ENCODE measurements at places on chromosomes 16 and 17.

- DNase-seq = no peak
Measured at GRCh38 chr17:205817-206216, 24.4 kb upstream of the DOC2B start.

DNA sequence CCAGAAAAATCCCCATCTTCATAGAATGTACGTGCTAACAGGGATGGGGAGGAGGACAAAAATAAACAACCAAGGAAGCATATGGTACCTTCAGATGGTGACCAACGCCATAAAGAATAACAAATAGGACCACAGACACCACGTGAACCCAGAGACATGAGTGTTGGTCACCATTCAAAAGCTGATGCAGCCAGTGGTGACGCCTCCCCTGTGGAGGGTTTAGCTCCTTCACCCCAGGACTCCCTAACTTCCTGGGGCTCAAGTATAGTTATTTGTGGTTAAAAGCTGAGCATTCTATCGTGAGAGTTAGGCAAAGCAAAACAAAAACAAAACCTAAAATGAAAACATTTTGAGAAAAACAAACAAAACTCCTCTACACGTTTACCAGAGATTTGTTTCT lies 184.7 kb downstream of the SOX9 start:
- no peak for DNase-seq

GRCh38 chr17:63488851-63489250 lies 12.0 kb downstream of the ACE start:
- DNase-seq = no peak

DNA sequence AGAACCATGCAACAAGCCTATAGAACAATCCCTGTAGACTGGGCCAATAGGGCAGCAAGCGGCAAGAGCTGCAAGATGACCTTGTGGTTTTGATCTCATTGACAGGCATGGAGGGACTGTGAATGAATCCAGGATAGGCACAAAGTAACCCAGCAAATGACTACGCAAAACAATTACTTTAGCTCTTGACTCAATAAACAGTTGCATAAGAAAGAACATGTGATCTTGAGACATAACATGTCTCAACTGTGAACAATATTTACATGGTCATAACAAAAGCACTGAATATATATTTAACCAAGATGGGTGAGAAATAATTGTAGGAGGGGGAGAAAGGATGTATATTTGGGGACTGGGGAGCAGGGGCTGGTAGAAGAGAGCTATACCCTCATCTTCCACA lies 313.7 kb upstream of the CDH5 start:
- DNase-seq = no peak

DNA sequence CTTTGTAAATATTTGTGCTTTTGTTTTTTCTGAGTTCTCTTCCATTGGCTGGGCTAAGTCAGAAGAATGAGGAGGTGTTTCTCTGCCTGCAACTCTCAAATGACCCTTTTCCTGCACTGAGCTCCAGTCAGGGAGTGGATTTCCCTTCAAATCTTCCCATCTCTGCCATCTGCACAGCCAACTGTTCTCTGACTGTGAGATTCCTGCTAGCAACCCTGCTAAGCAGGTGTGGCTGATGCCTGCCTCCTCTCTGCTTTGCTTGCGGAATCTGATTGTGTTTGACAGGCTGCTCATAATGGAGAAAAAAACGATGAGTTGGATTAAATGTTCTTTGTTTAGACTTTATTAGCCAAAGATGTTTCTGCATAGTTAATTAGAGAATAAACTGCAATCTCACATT lies 519.8 kb downstream of the TMEM114 start:
- DNase-seq = no peak

- no peak for DNase-seq
Measured at GRCh38 chr16:5642011-5642410, 544.4 kb upstream of the EEF2KMT start.

DNA sequence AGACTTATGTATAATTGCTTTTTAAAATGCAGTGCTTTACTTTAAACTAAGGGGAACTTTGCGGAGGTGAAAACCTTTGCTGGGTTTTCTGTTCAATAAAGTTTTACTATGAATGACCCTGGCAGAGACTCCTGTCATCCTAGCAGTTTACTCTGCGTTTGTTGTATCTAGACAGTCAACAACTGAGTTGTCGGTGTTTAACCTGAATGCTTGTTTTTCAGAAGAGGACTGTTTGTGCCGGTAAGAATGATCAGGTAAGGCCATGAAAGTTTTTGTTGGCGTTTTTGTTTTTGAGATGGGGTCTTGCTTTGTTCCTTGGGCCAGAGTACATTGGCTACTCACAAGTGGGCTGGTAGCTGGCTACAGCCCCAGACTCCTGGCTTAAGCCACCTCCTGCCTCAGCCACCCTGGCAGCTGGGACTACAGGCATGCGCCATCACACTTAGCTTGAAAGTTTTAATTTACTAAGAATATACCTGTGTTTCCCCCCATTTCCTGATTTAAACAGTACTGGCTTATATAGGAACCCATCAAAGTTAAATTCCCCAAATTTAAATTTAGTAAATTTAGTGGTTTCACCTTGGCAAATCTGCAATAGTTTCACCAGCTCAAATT lies 11.9 kb downstream of the HERPUD1 start:
- no peak for DNase-seq

DNA sequence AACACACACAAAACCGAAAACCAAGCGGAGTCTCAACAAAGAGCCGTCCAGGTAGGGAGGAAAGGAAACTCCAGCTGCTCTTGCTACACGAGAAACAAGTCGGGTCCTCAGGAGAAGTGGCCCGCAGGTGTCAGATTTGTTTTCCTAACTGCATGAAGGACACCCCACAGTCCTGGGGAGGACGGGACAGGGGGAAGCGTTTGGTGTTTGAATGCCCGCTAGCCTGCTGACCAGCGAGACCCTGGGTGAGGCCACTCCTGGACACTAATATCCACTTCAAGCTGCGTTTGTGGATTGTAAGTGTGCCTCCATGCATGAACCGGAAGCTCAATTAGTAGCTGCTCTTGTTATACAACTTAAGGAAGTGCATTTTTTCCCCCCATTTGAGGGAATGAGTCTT lies 299.5 kb downstream of the MAF start:
- no peak for DNase-seq

Data from stimulated activated CD8-positive, alpha-beta memory T cell treated with anti-CD3 and anti-CD28 coated beads, Interleukin-4, amount 100 ng/mL, for 4 hours (primary cell).